Endothelial cell of coronary artery (primary cell): ENCODE measurements at places on chromosomes 2 and 18. TPM values are rescaled to one million over a fixed set of nuclear protein-coding genes. Genes with fewer than 3 reads are reported as not detected.

Gene ARID5A
- total RNA-seq = 7.7 and 7.9 TPM in 2 replicates

Gene GPR148
- not detected in 2 replicates for total RNA-seq

Gene ANKRD30BL
- total RNA-seq = not detected in 2 replicates

Gene TMEM163
- total RNA-seq = 2.3 and 6.6 TPM in 2 replicates

Gene DYSF
- 87.3 and 142 TPM in 2 replicates for total RNA-seq

Gene GDF7
- total RNA-seq = 1.5 and 3.6 TPM in 2 replicates

Gene ZBTB7C
- total RNA-seq = not detected in 2 replicates

Gene CERKL
- total RNA-seq = not detected in 2 replicates

Gene PDCL3
- total RNA-seq = 19.0 and 23.6 TPM in 2 replicates

Gene IL18RAP
- total RNA-seq = not detected in 2 replicates

Gene SULT1C2
- not detected in 2 replicates for total RNA-seq

Gene CNNM4
- 2.0 and 3.2 TPM in 2 replicates for total RNA-seq

Gene KCTD1
- 11.5 TPM in 2 replicates for total RNA-seq

Gene DNPEP
- total RNA-seq = 42.4 and 44.0 TPM in 2 replicates

Gene NCKAP1
- total RNA-seq = 117 and 151 TPM in 2 replicates

Gene ZNF804A
- total RNA-seq = 0.27 TPM in 1 of 2 replicates, not detected in the other
